Activated naive CD4-positive, alpha-beta T cell treated with anti-CD3 and anti-CD28 coated beads for 36 hours (primary cell): ENCODE measurements at places on chromosomes 11 and 22.

- DNase-seq = no peak
Observed at GRCh38 chr11:131695889-131696429, 325.5 kb downstream of the NTM start.

- DNase-seq = no peak
Observed at GRCh38 chr11:108895579-108896480, 231.0 kb downstream of the DDX10 start.

GRCh38 chr11:61114913-61115312 lies 12.6 kb downstream of the CD5 start:
- no peak for DNase-seq

DNA sequence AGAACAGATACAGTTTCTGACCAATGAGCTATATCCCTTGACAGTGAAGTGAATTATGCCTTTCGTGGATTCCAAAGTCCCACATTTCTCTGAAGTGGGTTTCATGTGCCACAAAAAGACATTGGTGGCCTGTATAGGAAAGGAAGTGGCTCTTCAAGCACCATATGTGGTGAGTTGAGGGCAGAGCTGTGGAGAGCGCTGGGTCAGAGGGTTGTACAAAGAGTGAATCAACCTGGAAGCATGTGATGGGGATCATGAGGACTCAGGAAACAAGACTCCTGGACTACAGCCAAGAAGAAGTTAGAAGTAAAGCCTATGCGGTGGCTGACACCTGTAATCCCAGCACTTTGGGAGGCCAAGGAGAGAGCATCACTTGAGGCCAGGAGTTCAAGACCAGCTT lies 579 bp upstream of the SLC5A4 start:
- no peak for DNase-seq

DNA sequence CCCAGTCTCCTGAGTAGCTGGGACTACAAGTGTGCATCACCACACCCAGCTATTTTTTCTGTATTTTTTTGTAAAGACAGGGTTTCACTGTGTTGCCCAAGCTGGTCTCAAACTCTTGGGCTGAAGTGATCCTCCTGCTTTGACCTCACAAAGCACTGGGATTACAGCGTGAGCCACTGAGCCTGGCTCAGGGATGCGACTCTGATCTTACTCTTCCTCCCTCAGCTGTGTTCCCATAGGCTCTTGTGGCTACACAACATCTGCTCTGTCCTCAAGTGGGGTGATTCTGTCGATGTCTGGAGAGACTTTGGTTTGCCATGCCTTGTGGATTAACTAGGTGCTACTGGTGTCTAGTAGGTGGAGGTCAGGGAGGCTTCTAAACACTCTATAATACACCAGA lies 127.0 kb upstream of the SERPIND1 start:
- no peak for DNase-seq

- no peak for DNase-seq
Observed at GRCh38 chr11:78476066-78476465, 58.4 kb upstream of the GAB2 start.

GRCh38 chr11:38304926-38305325 lies 1706.9 kb upstream of the RAG2 start:
- DNase-seq = no peak
